ENCODE measurements at places on chromosomes 11 and 22. TPM values are rescaled to one million over a fixed set of nuclear protein-coding genes. Genes with fewer than 3 reads are reported as not detected.

- no peak for DNase-seq
Observed at GRCh38 chr22:46635756-46636155, 15.6 kb downstream of the GRAMD4 start.

- no peak for DNase-seq
Observed at GRCh38 chr22:31509061-31509762, 12.9 kb downstream of the SFI1 start.

DNA sequence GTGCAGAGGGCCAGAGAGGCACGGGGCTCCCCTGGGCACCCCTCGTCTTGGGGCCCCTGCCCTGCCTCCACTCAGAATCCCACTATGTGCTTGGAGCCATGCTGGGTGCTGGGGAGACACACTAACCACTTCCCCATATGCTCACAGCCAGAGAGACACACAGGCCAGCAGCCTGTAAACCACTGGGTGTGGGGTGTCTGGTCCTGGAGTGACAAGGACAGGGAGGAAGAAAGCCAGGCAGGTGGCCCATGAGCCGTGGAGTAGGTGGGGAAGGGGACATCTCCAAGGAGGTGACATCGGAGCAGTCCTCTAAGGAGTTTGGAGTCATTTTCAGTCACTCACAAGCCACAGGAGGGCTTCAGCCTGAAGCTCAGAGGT lies 58.9 kb downstream of the CDKN1C start:
- no peak for DNase-seq

The ANKK1 gene
- 5.1 TPM for total RNA-seq

GRCh38 chr11:128420951-128421350 lies 166.4 kb downstream of the ETS1 start:
- no peak for DNase-seq

GRCh38 chr11:44944181-44944852 lies 6.4 kb downstream of the TP53I11 start:
- no peak for DNase-seq

- no peak for DNase-seq
Observed at GRCh38 chr11:17855531-17856290, 121.1 kb downstream of the KCNC1 start.

DNA sequence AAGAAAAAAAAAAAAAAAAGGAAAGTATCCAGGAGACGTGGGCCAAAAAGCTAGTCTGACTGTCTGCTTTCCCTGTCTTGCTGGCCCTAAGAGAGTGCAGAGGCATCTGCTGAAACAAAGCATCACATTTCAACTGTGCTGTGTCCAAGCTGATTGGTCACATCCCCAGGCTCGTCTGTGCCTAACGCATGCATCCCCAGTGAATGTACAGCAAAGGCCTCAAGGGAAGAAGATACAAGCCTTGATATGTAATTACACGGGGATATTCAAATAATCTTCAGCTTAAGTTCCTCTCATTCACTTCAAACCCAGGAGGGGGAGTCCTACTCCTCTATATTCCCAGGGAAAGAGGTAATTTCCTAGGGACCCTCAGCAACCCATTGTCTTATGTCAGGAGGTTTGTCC lies 5.4 kb upstream of the SORL1 start:
- no peak for DNase-seq

- DNase-seq, result no peak
Observed at GRCh38 chr11:14018441-14018840, 55.9 kb downstream of the SPON1 start.

The SERHL2 gene
- 80.5 TPM for total RNA-seq

- no peak for DNase-seq
Observed at GRCh38 chr11:6607190-6607795, 3.7 kb downstream of the ILK start.

GRCh38 chr11:11640152-11640551 lies 18.3 kb upstream of the GALNT18 start:
- DNase-seq, result no peak

DNA sequence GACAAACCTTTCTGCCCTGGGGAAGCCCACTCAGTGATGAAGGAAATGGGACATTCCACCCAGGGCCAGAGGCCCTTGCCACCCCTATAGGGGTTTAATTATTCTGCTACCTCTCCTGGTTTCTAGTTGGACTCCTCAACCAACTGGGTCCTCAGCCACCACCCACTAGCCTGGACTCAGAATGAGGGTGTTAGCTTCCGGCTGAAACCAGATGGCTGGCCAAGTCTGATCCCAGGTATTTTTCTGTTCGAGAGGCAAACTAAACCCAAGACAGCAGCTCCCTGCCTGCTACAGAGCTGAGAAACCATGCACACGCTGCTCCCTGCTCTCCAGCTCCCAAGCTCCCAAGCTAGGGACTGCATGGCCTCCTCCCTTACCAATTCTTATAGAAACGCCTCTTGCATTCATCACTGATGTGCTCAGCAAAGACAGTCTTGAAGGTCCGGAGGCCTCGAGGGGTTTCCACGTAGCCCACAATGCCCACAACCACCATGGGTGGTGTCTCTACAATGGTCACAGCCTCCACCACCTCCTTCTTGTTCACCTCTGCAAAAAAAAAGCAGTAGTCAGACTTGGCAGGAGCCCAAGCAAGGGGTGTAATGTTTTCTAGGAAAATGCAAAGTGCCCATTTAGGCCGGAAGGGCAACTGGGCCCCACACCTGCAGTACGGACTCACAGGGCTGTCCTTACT lies 2.2 kb downstream of the RPL3 start:
- DNase-seq, result no peak

DNA sequence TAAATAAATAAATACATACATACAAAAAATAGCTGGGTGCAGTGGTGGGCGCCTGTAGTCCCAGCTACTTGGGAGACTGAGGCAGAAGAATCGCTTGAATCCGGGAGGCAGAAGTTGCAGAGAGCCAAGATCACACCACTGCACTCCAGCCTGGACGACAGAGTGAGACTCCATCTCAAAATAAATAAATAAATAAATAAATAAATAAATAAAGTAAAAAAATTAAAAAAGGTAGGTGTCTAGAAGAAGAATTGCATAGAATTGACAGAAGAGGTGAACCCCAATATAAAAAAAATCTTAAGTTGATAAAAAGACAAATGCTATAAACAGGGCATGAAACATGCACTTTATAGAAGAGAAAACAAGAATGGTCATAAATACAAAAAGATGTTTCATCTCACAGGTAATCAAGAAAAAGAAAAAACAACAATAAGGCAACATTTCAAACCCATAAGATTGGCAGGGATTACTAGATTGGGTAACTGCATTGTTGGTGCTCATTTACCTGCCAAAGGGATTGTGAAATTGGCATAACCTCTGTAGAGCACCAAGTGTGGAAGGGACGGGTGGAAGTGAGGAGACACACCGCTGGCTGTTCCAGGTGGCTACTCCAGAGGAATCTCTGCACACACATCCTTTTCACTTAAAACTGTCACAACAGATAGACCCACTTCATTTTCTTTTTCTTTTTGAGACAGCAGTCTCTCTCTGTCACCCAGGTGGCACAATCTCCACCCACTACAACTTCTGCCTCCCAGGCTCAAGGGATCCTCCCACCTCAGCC lies 44.7 kb downstream of the NF2 start:
- DNase-seq, result no peak

The SEC14L2 gene
- total RNA-seq, result 8.9 TPM

Data from suprapubic skin (tissue), 4 donors.